ENCODE measurements at places on chromosomes 7 and 10. TPM values are rescaled to one million over a fixed set of nuclear protein-coding genes. Genes with fewer than 3 reads are reported as not detected.
A peak's percentile ranks its signal among the peaks of the same experiment; 100 is the strongest.

COL13A1 gene
- 9.5 TPM for total RNA-seq

- no peak for DNase-seq
Measured at GRCh38 chr7:36474283-36475010, 84.8 kb downstream of the ANLN start.

SFXN3 gene
- total RNA-seq = 1.9 TPM

GRCh38 chr10:68353537-68353936 lies 20.8 kb upstream of the PBLD start:
- DNase-seq = no peak

CISD1 gene
- 33.1 TPM for total RNA-seq

DNA sequence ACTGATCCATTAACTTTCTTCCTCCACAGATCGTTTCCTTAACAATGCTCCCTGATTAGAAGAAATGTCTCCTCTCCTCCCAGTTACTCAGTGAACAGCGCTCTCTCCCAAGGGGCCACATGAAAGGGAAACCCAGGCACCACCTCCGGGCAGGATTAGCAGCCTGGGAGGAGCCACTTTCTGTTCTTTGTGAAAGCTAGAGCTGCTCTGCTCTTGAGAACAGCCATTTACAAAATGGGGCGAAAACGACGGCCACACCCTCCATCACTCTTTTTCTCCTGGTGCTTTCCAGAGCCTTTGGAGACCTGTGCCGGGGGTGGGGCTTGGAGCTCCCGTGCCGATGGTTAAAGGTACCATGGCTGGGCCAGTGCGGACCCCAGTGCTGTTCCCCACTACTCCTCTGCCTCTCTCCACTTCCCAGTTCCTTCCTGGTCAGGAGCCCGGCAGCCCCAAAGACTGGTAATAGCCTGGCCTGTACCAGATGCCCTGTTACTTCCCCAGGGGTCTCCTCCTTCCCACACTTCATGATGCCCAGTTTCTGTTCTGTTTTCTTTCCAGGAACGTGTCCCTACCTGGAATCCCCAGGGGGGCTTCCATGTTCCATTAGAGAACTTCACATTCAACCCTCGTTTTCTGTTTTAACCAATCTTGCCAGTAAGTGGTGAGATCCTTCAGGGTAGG lies 402.9 kb upstream of the GALNT17 start:
- DNase-seq = no peak

GRCh38 chr10:122445904-122446303 lies 8.5 kb upstream of the ARMS2 start:
- DNase-seq = no peak

DNA sequence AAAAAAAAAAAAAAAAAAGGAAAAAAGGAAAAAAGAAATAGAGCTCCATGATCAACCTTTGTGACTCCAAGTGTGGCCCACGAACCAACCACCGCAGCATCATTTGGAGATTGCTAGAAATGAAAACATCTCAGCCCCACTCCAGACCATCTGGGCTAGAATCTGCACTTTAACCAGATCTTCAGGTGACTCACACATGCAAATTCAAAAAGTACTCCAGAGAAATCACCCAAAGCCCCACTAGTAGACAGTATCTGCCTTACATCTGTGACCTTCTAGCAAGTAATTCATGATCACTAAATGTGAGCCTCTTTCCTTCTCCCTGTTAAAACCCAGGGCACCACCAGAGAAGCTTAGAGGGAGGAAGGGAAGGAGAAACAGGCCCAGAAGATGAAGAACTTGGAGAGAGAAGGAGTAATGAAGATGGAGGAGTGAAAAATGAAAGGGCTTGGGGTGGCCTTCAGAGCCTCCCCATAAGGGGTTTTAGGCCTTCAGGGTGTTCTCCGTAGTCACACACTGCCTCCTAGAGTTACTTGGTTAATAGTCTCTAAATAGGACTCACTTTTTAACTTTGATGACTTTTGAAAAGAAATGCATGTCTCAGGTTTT lies 94.0 kb downstream of the SLC37A3 start:
- no peak for DNase-seq

DNA sequence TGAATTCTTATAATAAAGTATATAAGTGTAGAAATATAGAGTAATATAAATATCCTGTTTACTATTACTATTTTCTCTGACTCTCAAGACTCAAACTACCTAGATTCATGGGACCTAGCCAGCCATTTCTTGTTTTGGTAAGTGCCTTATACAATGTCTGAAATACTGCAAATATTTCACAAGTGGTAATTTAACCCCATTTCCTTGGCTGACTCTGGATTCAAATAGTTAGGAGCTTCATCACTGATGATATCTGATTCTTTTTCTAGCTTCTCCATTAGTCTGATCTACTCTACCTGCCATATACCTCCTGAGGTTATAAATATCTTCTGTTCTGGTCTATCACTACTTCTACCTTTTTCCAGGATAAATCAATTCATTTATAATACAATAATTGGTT lies 6.4 kb upstream of the RALA start:
- DNase-seq = no peak

VENTX gene
- total RNA-seq = not detected

DNA sequence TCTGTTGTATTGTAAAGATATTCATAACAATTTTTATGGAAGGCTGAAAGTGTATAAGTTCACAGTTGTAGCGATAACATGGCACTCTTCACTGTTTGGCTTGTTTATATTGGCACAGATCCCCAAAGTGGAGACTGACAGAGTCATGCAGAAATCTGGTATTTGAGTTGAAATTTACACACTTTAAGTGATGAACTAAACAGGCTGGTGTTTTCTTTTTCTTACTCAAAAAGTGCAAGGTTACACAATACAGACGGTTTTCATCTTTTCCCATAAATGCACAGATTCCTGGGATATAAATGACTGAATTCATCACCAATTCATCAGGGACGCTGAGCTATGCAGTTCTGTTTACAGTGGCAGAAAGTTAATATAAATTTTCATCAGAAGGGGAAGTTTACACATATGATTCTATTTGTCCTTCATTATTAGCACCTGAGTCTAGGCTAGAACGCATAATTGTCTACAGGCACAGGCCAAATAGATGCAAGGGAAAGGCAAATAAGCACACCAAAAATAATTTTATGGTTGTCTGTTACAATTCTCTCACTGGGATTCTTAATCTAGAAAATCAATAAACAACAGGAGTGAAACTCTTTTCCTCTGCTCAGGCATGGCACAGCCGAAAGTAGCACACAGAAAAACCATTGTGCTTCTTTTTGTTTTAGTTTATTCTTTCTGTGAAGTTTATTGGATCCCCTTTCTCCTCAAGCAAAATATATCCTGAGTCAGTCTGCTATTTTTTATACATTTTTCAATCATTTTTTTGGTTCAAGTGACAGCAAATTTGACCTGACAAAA lies 88.0 kb downstream of the FOXP2 start:
- no peak for DNase-seq

DNA sequence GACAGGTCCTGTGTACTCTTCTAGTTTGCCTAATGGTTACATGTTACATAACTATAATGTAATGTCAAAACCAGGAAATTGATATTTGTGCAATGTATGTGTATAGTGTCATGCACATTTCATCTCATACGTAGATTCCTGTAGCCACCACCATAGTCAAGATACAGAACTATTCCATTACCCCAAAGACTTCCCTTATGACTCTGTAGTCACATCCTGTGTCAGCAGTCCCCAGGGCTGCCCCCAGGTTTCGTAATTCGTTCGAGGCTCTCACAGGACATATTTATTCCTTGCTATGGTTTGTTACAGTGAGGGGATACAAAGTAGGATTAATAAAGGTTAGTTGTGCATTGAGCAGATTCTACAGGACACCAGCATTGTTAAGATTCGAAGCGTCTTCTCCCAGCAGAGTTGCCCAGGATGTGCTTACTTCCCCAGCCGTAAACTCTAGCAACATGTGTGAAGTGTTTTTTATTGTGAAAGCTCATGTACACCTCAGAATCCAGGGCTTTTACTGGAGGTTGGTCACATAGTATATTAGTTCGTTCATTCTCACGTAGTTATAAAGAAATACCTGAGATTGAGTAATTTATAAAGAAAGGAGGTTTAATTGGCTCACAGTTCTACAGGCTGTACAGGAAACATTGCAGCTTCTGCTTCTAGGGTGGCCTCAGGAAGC lies 18.6 kb downstream of the RABGEF1 start:
- DNase-seq = no peak

- DNase-seq = no peak
Measured at GRCh38 chr10:60384011-60384410, 5.7 kb downstream of the ANK3 start.

DNA sequence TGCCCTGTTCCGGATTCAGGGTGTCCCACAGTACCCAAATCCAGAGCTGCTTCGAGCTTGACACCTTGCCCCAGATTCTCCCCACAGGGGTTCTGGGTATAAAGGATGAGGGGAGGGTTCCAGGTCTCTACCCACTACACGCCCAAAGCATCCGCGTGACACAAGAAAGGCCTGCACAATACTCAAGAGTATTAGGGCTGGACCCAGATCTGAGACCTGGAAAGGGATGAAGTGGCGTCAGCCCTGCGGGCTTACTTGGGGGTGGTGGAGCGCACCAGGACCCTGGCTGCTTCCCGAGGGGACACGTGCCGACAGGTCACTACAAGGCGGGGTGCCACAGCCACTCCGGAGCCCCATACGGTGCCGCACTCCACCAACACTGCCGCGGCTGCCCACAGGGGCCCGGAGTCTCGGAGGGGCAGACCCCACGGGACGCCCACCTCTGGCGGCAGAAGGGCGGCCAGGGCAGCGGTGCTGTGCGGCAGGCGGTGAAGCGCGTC lies 1.3 kb downstream of the TYSND1 start:
- DNase-seq = no peak

SPDYE1 gene
- not detected for total RNA-seq

NKX2-3 gene
- total RNA-seq = not detected

TNKS2 gene
- 44.5 TPM for total RNA-seq

CELF2 gene
- total RNA-seq = 77.6 TPM

- no peak for DNase-seq
Measured at GRCh38 chr7:116969371-116969902, 16.1 kb downstream of the ST7 start.

DNA sequence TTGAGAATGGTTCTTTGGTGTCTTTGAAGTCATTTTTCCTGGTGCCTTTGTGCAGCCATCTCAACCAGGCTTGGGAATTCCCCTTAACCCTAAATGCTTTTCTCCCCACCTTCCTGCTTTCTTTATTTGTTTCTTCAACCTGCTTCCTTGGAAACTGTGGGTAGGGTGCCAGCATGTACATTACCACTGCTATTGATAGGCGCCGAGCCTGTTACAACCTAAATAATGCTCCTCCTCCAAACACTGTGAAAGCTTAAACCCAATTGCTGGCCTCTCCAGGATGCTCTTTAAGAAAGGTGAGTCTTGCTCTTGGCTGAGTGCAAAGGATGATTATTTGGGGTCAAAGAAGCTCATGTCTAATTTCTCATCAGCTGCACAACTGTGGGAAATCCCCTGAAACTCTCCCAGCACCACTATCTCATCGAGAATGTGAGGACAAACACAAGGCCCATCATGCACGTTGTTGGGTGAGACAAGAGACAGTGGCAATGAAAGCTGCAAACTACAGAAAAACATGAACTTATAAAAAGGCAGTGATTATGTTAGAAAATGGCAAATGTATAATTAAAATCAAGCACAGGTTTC lies 285.5 kb upstream of the IGFBP3 start:
- DNase-seq = no peak

SUN1 gene
- total RNA-seq = 99.9 TPM

DNA sequence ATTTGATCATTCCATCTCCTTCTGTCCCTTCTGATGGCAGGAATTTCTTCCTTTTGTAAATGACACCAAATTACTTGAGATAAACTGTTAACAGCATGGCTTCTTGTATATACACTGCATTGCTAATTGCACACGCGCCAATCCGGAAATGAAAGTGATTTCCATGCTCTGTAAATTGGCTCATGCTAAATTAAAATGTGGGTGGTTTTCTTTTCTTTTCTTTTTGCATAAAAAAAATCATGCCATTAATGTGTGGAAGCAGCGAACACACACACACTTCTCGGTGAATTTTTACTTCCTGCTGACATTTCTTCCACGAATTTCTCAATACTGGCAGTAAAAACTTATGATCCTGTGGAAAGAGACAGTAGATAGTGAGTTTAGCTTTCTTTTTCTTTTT lies 123.1 kb upstream of the CCDC6 start:
- DNase-seq = no peak

RNLS gene
- total RNA-seq = 3.8 TPM

TRIL gene
- total RNA-seq = 61.5 TPM

NUTM2E gene
- 1.6 TPM for total RNA-seq

GRCh38 chr7:47818796-47819606 lies 129.3 kb downstream of the PKD1L1 start:
- DNase-seq = peak; percentile 79

DNA sequence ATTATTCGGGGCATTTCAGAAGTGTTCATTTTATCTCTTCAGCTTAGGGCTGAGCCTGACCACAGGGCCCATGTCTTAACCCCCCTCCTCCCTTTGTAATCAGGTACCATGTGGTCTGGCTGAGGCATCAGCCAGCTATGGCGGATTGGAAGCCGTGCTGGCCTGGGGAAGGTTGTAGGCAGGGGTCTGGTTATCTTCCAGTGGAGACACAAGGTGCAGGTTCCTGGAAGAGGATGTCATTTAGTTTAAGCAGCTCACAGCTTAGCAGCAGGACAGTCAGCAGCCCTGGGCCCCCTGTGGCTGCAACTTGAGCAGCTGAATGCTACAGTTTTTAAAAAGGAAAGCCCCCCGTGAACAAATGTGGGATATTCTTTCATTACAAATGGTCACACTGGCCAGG lies 22.1 kb downstream of the BAG3 start:
- no peak for DNase-seq

CPEB3 gene
- 1.4 TPM for total RNA-seq

- DNase-seq = peak; percentile 3
Measured at GRCh38 chr7:15839416-15840100, 153.1 kb upstream of the MEOX2 start.

DNA sequence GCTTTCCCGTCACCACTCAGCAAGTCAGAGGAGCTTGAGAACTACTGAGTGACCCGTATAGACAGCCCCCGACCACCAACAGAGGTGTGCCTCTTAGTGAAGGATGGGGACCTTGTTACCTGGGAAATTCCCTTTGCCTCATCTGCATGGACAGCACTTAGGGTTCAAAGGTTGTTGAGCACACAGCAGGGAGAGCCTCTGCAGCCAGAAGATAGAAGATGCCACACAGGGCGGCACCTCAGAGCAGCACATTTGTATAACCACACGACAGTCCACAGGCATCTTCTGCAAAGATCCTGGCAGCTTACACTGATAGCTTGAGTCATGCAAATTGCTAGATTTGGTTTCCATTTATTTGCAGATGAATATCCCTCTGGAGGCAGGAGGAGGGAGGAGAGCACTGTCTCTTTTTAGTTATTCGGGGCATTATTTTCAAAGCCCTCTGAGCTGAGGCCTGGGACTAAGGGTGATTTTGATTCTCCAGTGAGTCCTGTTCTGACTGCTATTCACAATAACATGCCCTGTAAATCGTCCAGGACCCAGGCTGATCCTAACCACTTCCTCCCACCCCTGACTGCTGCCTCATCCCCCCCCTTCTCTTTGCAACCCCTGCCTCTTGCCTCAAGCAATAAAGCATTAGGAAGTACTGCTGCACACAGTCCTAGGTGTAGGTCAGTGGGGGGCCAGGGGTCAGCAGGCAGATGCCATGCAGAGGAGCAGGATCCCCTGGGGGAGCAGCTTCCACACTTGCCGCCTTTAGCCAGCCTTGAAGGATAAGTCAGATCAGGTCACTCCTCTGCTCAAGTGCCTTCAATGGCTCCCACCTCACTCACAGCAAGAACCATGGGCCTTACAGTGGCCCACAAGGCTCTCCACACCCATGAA lies 24.6 kb upstream of the INMT start:
- no peak for DNase-seq

NIPSNAP2 gene
- 54.3 TPM for total RNA-seq

GPR85 gene
- 1.6 TPM for total RNA-seq

- DNase-seq = no peak
Measured at GRCh38 chr10:112383325-112383724, 9.4 kb downstream of the ACSL5 start.

GRCh38 chr7:3960942-3961341 lies 659.9 kb downstream of the SDK1 start:
- DNase-seq = no peak
